ENCODE measurements at places on chromosomes 7 and 10. TPM values are rescaled to one million over a fixed set of nuclear protein-coding genes. Genes with fewer than 3 reads are reported as not detected.

- no peaks in the 10 kb centered on the region for H3K27me3 ChIP-seq
- peak; percentile 45 for DNase-seq
- no peaks in the 10 kb centered on the region for H3K36me3 ChIP-seq
Observed at GRCh38 chr7:92645114-92646061, 55.2 kb upstream of the FAM133B start.

- H3K4me3 ChIP-seq: no peak overlapping the region
- H3K36me3 ChIP-seq: no peaks in the 10 kb centered on the region
- H3K27ac ChIP-seq: peak overlapping the region; percentile 35
Observed at GRCh38 chr10:80500572-80501380, 36.9 kb upstream of the SH2D4B start.

DNA sequence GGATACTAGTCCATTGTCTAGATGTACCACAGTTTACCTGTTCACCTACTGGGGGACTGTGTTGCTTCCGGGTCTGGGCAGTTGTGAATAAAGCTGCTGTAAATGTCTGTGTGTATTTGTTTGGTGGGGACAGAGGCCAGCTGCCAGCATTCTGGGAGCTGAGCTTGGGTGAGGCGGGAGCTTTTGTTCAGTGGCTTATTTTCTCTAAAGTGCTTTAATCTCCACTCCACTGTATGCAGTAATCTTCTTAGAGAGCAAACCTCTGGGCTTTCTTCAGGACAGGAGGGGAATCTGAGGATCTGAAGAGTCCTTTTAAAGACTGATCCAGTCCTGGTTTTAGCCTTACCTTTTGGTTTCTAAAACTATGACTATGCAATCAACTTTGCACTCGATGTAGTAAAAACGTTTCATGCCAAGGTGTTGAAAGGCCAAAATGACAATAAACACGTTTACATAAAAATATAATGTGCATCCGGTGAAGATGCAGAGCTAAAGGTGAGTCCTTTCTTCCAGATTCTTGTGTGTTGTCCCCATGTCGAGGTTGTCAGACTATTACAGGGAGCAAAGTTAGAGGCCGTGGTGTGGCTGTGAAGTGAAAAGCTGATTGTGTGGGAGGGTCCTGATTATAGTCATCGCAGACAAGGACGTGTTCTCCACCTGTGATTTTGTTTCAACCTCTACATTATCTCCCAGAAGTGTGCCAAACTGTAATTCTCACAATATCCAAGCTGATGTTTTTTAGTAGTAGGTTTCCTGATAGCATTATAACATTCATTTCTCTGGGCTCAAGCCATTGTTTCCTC, 279.8 kb downstream of the CAMK1D start:
- H3K36me3 ChIP-seq: no peaks in the 10 kb centered on the region
- H3K27ac ChIP-seq: no peak overlapping the region
- H3K27me3 ChIP-seq: no peaks in the 10 kb centered on the region
- H3K4me1 ChIP-seq: no peaks in the 10 kb centered on the region

DNA sequence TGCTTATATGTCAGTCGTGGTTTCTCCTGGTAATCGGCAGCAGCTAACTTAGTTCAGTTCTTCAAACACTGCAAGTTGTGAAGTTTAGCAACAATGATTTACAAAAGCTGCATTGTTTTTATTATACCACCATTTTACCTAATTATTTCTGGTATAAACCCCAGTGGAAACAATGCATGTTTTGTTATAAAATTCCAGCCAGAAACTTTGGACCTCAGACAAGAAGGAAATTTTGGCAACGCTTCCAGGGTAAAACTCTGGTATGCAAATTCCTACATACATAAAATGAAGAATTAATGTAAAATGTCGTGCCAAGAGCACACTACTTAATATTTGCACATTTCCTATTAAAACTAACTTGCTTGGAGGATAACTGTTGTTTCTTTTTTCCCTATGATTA, 277.4 kb upstream of the LYZL1 start:
- no peaks in the 10 kb centered on the region for H3K36me3 ChIP-seq
- H3K27ac ChIP-seq: no peak overlapping the region
- no peak overlapping the region for H3K4me3 ChIP-seq
- no peaks in the 10 kb centered on the region for H3K4me1 ChIP-seq
- H3K27me3 ChIP-seq: no peaks in the 10 kb centered on the region

DNA sequence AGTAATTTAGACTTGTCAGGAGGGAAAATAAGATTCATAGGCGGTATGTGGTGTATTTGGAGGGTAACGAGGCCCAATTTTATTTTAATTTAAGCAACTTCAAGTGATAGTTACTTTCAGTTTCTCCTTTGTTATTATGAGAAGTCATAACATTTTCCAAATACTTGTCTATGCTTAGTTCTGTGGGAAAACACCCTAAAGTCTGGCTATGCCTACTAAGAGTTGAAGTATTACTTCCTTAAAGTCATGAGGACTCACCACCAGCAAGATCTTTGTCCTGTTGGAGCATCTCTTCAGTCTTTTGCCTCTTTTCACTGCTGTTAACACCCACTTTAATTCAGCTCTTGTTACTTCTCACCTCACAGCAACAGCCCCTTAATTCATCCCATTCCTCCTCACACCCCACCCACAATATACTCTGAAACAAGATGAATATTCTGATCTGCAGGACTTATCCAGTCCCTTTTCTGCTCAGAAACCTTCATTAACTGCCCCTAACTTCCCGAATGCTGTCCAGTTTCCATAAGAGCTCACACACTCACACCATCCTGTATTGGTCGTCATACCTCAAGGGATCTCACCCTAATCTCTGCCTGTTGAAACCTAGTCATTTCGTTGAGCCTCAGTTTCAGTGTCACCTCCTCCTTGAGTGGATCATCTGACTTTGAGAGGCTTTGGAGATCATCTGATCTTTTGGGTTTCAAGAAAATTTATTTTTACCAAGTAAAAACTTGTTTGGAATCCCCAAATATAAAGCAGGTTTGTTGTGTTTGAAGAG, 61.3 kb downstream of the DNAH11 start:
- no peaks in the 10 kb centered on the region for H3K4me1 ChIP-seq
- no peak overlapping the region for H3K4me3 ChIP-seq
- no peaks in the 10 kb centered on the region for H3K27me3 ChIP-seq
- no peak for DNase-seq

GRCh38 chr10:112307358-112308124, 24.3 kb downstream of the TECTB start:
- H3K27ac ChIP-seq: no peak overlapping the region
- H3K27me3 ChIP-seq: no peaks in the 10 kb centered on the region
- no peaks in the 10 kb centered on the region for H3K4me1 ChIP-seq

DNA sequence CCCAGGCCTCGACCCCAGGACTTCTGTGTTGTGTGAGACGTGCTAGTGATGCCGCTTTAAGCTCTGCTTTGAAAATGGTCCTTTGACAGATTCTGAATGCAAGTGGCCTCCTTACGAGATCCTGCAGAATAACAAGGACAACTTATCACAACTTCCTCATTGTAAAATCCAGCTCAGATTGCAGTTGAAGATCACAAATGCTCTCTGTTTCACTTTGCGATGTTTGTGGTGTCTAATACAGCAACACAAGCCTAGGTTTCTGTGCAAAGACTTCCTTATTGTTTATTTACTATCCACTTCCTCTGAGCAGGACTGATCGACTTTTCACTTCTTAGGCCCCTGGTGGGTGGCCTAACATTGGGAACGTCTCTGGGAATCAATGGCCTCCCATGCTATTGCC, 31.7 kb upstream of the INSIG1 start:
- no peak overlapping the region for H3K27ac ChIP-seq
- no peak overlapping the region for H3K4me3 ChIP-seq
- H3K36me3 ChIP-seq: no peaks in the 10 kb centered on the region

DNA sequence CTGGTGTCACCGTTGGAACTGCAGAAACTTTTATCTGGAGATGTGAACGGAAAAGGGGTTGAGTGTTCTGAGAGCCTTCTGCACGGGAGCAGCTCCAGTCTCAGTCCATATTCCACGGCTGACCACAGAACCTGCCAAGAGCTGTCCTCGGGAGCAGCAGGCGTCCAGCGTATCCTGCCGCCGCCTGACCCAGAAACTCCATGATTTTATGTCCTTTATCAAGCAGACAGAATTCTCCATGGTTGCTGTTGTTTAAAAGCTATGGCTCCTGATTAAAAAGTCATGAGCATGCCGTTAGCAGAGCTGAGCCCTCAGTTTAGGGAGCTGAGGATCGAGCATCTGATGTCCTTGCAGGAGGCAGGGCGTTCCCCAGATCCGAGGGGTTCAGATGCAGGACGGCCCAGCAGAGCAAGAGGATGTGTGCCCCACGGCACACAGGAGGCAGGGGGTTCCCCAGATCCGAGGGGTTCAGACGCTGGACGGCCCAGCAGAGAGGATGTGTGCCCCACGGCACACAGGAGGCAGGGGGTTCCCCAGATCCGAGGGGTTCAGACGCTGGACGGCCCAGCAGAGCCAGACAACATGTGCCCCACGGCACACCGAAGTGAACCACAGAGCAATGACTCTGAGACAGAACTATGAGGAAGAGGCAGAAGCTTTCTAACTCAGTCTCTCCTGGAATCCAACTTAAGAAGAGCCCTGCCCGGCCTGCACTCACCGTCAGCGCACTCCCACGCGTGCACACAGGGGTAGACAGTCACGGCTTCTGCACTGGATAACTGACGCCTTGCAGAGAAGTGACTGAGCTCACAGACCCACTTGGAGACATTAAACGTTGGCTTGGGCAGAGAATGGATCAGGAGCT, 96.4 kb downstream of the WDR37 start:
- no peaks in the 10 kb centered on the region for H3K4me1 ChIP-seq
- no peak overlapping the region for H3K27ac ChIP-seq
- no peaks in the 10 kb centered on the region for H3K36me3 ChIP-seq
- peaks cover 3% of the 10 kb centered on the region for H3K27me3 ChIP-seq
- no peak overlapping the region for H3K4me3 ChIP-seq

DNA sequence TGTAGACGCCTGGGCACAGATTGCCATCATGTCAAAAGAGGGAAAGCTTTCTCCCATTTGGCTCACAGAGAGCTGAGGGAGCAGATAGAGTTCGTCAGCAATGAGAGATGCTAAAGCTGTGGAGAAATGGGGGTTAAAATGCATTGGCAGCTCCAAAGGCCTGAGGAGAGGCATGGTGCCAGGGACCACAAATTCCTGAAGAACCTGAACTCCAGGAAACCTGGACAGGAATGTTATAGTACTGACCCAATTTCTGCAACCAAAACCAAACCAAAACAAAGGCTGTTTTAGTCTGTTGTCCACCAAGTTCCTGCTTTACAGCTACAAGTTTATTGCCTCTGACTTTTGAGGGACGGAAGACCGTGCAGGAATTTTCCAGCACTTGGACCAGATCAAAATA, 575.7 kb downstream of the REEP3 start:
- no peaks in the 10 kb centered on the region for H3K27me3 ChIP-seq
- no peaks in the 10 kb centered on the region for H3K36me3 ChIP-seq
- no peaks in the 10 kb centered on the region for H3K4me1 ChIP-seq
- DNase-seq: no peak
- no peak overlapping the region for H3K27ac ChIP-seq

DNA sequence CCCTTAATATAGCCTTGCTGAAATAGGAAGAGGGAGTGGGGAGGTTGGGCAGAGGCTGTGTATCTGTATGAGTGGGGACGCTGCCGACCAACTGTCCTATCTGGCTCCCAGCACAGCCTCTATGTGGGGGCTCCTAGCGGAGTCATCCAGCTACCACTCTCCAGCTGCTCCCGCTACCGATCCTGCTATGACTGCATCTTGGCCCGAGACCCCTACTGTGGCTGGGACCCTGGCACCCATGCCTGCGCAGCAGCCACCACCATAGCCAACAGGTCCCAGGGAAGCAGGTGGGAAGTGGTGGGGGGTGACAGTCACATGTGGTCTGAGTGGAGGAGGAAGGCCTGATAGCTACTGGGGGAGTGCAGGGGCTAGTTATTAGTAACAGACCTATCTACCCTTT, 6.6 kb downstream of the MRPL43 start:
- no peak for DNase-seq
- H3K4me3 ChIP-seq: no peak overlapping the region
- H3K36me3 ChIP-seq: peaks cover 4% of the 10 kb centered on the region
- H3K27ac ChIP-seq: no peak overlapping the region

DNA sequence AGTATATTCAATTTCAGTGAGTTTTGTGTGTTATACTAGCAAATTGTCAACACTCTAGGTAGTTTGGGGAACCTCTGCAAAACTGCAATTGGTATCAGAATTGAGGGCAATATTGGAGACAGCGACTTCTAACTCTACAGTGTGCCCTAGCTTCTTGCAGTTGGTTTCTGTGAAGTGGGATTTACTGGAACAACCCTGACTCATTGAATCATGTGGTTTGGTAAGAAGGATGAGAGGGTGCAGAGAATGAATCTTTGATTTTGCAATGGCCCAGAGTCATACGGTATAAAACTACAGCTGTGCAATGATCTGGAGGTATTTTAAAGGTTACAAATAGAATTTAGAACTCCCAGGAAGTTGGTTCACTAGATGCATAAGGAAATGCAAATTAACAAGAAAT, 129.1 kb upstream of the PPP1R3A start:
- peaks cover 15% of the 10 kb centered on the region for H3K4me1 ChIP-seq
- peak overlapping the region; percentile 58 for H3K4me3 ChIP-seq
- no peak overlapping the region for H3K27ac ChIP-seq
- no peaks in the 10 kb centered on the region for H3K36me3 ChIP-seq

GRCh38 chr7:72325561-72325960, 86.6 kb downstream of the CALN1 start:
- no peaks in the 10 kb centered on the region for H3K4me1 ChIP-seq
- H3K27ac ChIP-seq: no peak overlapping the region
- H3K4me3 ChIP-seq: no peak overlapping the region
- no peaks in the 10 kb centered on the region for H3K36me3 ChIP-seq
- H3K27me3 ChIP-seq: peaks cover 2% of the 10 kb centered on the region

DNA sequence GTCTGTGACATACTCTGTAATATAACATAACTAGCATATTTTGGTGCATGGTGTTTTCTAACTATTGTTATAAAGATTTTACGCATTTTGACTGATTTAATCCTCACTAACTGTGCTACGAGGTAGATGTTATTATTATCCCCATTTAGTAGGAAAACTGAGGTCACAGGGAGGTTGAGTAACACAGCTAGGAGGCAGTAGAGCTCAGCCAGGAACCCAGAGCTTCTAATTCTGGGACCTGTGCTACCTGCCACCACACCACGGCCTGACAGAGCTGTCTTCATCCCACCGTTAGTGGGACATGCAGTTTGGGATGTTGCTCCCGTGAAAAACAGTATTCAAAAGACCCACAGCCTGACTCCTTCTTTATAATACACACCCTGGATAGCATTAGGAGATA, 962.5 kb downstream of the CNTNAP2 start:
- H3K36me3 ChIP-seq: no peaks in the 10 kb centered on the region
- H3K27me3 ChIP-seq: no peaks in the 10 kb centered on the region
- DNase-seq: no peak
- no peak overlapping the region for H3K4me3 ChIP-seq
- no peaks in the 10 kb centered on the region for H3K4me1 ChIP-seq

DNA sequence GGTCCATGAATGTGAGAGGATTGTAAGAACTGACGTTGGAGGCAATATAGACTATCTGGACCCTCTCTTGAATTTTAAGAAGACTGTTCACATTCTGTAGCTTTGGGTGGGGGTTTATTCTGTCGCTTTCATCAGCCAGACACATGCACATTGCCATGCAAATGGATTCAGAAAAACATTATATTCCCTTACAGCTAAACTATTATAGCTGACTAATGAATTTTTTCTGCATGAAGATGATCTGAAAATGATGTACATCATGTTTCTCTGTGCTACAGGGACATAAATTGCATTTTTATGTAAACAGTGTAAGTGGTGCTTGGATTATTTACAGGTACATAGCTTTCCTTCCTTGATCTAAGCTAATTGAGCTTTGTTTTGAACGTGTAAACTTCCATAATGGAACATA, 1.5 kb downstream of the MET start:
- H3K27ac ChIP-seq: peak overlapping the region; percentile 90
- peak overlapping the region; percentile 90 for H3K4me3 ChIP-seq
- H3K36me3 ChIP-seq: peaks cover 4% of the 10 kb centered on the region
- no peaks in the 10 kb centered on the region for H3K27me3 ChIP-seq
- no peak for DNase-seq

HOXA3 gene
- total RNA-seq: 9.2 TPM

TMEM140 gene
- total RNA-seq: not detected

PON3 gene
- total RNA-seq: 2.6 TPM
